Activated CD4-positive, alpha-beta T cell treated with anti-CD3 and anti-CD28 coated beads for 48 hours (primary cell): ENCODE measurements at places on chromosomes 1 and 21.
A peak's percentile ranks its signal among the peaks of the same experiment; 100 is the strongest.

- DNase-seq, result no peak
Observed at GRCh38 chr1:176896216-176896615, 268.3 kb downstream of the ASTN1 start.

DNA sequence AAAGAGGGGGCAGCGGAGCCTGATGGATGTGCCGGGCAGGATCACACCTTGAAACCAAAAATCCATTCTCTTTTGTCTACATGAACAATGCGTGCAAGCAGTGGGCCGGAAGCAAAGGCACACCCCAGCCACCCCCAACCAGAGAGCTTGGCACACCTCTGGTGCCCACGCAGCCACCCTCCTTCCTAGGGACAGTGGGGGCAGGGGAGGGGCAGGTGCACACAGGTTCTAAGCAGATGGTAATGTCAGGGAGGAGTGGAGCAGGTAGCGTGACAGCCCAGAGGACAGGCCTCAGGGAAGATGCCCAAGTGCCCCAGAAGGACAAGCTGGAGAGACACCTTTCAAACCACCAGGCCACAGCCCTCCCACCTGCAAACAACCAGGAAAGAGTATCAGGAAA lies 36.5 kb downstream of the SYF2 start:
- DNase-seq, result no peak

- no peak for DNase-seq
Observed at GRCh38 chr1:53617382-53617781, 121.6 kb downstream of the GLIS1 start.

DNA sequence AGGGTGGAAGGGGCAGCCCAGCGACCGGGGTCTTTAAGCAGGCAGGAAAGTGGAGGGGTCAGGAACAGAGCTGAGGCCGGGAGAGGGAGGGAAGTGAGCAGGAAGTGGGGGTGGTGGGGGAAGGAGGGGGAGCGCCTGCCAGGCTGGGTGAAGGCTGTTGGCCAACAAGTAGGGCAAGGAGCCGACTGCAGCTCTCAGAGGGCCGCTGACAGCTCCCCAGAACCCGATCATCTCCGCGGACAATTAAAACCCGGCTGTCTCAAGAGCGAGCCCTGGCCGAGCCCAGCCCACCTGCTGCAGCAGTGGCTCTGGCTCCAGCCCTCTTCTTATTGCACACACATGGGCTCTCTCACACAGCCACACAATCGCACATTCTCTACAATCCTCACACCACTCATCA lies 51.6 kb downstream of the GRIK3 start:
- no peak for DNase-seq

DNA sequence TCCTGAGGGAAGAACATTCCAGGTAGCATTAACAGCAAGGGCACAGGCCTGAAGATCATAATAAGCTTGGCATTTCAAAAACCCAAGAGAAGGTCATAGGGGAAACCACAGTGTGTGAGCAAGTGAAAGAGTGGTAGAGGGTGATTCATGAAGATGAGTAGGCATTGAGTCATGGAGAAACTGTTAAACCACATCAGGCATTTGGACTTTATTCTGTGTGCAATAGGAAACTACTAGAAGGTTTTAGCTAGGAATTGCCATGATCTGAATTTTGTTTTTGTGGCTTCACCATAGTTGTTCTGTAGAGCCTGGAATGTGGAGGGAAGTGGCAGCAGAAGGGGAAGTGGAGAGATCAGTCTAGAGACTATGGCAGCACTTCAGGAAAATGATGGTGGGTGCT lies 359.0 kb upstream of the PTBP2 start:
- no peak for DNase-seq

- no peak for DNase-seq
Observed at GRCh38 chr1:30665216-30666010, 58.0 kb downstream of the MATN1 start.

- DNase-seq, result no peak
Observed at GRCh38 chr21:41249476-41249875, 67.1 kb upstream of the FAM3B start.

- no peak for DNase-seq
Observed at GRCh38 chr1:182635871-182636270, 31.7 kb upstream of the RGS16 start.

GRCh38 chr1:154334079-154335024 lies 9.0 kb downstream of the ATP8B2 start:
- no peak for DNase-seq

DNA sequence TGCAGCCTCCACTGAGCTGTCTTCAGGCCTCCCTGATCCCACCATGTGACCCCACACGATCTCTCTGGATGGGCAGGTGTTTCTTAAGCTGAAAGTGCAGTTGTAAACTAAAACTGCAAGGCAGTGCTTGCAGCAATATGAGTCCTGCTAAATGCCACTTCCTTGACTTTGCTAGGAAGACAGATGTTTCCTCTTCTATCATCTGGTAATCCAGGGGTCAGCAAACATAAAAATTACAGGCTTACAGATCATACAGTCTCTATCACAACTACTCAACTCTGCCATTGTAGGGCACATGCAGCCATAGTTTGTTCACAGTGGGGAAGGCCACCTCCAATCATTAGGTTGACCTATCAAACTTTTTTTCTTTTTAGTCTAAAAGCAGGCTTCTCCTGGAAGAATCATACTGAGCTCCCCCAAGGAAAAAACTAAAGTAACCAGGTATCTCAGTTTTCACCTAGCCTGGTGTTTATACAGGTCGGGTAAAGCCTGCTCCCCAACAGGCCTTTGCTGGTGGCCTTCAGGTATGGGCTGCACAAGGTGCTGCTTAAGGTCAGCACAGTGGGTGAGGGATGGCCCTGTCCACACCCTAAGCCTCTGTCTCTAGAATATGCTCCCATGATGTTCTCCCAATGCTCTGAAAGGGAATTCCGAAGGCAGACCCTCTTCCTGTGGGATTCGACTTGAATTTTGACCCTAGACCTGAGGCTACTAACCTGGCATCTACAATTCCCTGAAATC lies 10.8 kb downstream of the ABCA4 start:
- DNase-seq, result no peak

GRCh38 chr1:201302163-201303152 lies 19.2 kb downstream of the PKP1 start:
- DNase-seq, result no peak

DNA sequence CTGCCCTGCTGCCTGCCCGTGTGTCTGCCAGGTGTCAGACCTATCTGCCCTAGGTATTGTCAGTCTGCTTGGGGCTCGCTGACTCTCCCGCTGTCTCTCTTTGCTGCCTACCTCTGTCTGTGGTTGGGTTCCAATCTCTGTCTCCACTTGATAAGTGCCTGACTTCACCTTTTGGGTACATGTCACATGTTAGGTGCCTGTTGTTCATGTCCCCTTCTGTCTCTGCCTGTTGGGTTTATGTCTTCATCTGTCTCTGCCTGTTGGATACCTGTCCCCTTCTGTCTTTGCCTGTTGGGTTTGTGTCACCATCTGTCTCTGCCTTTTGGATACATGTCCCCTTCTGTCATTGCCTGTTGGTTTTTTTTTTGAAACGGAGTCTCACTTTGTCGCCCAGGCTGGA lies 14.6 kb downstream of the RPS6KA1 start:
- DNase-seq, result no peak

- no peak for DNase-seq
Observed at GRCh38 chr21:17858747-17859146, 39.6 kb upstream of the C21orf91 start.

DNA sequence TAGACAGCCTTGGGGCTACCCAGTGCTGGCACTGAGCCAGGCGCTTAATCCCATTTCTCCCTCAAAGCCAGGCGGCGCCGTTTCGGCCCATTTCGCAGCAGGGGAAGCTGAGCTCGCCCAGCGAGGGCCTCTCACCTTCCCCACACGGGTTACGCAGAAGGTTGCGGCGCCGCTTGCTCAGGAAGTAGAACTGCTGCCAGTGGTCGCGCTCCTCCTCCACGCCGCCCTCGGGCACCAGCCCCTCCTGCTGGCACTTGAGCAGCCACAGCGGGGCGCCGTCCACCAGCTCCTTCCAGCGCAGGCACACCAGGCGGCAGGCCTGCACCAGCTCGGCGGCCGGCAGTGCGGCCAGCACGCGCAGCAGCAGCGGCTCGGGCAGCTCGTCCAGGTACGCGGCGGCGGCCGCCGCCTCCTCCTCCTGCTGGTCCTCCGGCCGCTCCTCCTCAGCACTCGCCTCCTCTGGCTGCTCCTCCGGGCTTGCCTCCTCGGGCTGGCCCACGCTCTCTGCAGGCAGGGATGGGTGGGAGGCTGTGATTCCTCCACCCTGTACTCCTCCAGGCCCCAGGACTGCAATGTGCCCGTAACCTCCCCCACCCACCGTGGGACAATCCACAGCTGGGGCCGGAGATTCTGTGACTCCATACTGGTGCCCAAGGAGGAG lies 3.8 kb downstream of the FBXO2 start:
- peak; percentile 88 for DNase-seq

GRCh38 chr1:24541711-24542346 lies 14.1 kb upstream of the NCMAP start:
- DNase-seq, result peak; percentile 53

GRCh38 chr1:168605443-168605842 lies 29.0 kb downstream of the XCL1 start:
- no peak for DNase-seq
